ENCODE measurements at places on chromosomes 1 and 21. TPM values are rescaled to one million over a fixed set of nuclear protein-coding genes. Genes with fewer than 3 reads are reported as not detected.

DNA sequence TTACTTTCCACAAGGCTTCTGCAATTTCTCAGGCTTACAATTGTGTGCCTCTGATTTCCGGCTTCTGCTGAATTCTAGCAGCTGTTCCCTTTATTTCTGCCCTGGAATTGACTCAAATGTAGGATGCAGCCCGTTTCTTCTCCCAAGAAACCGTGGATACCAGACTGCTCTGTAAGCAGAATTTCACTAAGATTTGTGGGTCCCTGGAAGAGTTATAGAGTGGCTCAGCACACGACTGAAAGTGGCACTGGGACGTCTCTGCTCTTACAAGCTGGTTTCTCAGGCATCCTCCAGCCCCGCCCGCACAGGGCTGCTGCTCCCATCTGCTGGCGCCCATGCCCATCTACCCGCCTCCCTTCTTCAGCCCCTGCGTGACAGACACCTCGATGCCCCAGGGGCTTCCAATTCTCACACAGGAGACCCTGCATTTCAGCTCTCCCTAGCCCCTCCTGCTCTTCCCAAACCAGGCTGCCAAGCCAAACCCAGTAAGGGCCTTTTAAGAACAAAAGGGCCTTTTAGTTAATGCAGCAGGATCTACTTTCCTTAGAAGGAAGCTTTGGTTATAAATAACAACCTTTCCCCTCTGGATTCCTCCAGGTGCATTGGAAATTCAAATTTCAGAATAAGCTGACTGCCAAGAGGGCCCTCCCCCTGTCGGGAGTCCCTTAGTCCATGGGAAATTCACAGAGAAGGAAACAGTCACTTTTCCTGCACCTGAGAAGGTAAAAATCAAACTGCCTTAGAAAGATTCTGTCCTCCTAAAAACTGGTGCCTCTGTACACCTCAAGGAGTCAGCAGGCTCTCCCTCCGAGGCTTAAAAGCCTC is 45.4 kb upstream of the TENT5B start:
- DNase-seq, result no peak

DNA sequence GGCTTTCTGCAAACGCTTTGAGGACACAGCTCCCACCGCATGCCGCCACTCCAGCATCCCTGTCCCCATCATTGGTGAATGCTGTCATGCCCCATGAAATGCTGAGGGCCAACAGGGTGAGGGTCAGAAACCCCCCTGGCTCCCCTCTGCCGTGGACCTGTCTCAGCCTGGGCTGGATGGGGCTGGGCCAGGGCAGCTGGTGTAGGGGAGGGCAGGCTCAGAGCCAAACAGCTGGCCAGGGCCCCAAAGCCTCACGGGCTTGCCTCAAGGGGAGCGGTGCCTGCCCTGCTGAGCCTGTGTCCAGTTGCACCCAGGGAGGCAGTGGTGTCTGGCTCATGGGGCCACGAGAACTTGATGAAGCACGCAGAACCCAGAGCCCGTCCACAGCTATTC is 49.7 kb downstream of the S100B start:
- DNase-seq, result no peak

DNA sequence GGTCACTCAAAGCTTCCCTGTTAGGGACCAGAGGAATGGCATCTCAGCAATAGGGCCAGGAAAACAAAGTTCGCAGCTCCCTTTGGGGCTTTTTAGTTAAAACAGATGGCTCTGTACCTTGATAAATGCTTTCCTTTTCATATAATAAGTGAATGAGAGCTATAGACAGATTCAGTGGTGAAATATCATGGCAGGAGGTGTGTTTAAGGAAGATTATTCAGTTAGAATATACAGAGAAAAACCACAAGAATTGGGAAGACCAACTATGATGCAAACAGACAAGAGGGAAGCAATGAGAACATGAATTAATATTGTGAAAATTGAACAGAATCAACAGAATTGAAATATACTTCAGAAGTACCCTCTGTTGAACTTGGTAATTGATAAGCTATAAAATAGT is 379.4 kb downstream of the PLPP3 start:
- no peak for DNase-seq

- DNase-seq, result no peak
Measured at GRCh38 chr21:20789729-20790500, 208.3 kb upstream of the NCAM2 start.

GRCh38 chr1:5348732-5349465 is 643.3 kb downstream of the NPHP4 start:
- no peak for DNase-seq

EPHB2 gene
- 32.5 TPM for total RNA-seq

RBM11 gene
- not detected for total RNA-seq

CASP9 gene
- 13.8 TPM for total RNA-seq

SSU72 gene
- 121 TPM for total RNA-seq

KRTAP23-1 gene
- total RNA-seq, result not detected

DNA sequence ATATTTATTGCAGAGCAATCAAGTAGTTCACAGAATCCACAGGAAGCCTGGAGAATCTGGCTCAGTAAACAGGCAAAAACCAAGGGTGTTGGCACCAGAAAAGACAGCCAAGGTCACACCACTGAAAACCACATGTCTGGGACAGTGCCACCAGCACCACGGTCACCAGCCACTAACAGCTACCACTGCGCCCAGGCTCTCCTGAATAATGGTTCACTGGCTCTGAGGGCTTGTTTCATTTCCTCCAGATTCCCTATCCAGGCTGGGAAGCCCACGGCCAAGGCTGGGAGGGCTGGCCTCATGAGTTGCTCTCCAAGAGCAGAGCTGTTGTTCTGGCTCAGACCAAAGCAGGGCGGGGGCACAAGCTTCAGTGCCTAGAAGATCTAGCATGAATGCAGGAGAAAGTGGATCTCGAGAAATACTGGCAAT is 54.5 kb upstream of the PTGFRN start:
- no peak for DNase-seq

GRCh38 chr1:29519788-29520110 is 283.4 kb downstream of the PTPRU start:
- DNase-seq, result peak; percentile 64

DNA sequence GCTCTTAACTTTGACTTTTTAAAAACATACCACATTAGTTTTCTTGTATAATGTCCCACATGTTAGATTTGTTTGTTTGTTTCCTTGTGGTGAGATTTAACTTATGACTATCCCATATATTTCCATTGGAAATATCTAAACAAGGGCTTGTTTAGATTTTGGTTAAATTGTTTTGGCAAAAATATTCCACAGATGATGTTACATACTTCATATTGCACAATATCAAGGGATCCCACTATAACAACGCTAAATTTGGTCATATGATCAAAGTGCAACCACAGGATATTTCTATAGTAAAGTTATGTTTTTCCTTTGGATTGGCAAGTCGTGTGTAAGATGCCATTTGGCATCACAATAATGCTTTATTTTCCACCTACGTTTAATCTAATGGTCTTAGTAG is 396.7 kb downstream of the TGFB2 start:
- DNase-seq, result no peak
